HCT116 (cell line): ENCODE measurements at places on chromosomes 7 and 10. TPM values are rescaled to one million over a fixed set of nuclear protein-coding genes. Genes with fewer than 3 reads are reported as not detected.

DNA sequence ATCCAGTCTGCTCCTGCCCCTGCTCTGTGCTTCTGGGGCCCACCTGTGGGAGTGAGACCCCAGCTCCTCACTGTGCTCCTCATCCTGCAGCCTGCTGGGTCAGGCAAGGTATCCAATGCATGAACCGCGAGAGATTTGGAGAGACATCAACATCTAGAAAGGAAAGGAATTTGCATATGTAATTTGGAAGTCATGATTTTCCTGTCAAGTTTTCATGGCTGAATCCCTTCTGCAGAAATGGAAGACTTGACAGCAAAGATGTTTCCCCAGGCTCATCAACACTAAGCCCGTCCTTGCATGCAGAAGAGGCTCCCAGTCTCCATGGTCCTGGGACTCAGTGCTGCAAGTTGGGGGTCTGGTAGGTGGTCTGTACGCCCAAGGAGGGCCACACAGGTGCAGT is 176.9 kb upstream of the GRB10 start:
- no peak overlapping the region for H3K27ac ChIP-seq
- H3K36me3 ChIP-seq, result no peaks in the 10 kb centered on the region
- no peaks in the 10 kb centered on the region for H3K27me3 ChIP-seq
- no peak for DNase-seq

DNA sequence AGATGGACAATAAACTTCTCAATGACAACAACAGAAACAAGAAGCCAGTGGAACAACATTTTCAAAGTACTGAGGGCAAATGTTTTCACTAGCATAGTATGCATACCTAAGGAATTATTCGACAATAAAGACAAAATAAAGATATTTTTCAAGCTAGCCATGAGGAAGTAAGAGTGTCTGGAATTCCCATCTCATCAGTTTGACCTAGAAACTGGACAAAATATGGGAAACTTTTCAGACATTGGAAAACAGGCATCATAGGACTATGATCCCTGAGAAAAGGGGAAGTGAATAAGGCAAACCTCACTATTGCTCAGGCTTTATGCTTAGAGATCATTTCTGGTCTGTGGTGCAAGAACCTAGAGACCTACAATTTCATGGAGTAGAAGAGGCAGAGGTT is 86.3 kb downstream of the OAT start:
- H3K4me1 ChIP-seq, result 0 out of 2 replicates have a peak, but pooled peaks cover 4% of the 10 kb centered on the region
- H3K36me3 ChIP-seq, result no peaks in the 10 kb centered on the region

AKR1E2 gene
- 5.0 TPM for total RNA-seq

HMX2 gene
- total RNA-seq, result not detected

DNA sequence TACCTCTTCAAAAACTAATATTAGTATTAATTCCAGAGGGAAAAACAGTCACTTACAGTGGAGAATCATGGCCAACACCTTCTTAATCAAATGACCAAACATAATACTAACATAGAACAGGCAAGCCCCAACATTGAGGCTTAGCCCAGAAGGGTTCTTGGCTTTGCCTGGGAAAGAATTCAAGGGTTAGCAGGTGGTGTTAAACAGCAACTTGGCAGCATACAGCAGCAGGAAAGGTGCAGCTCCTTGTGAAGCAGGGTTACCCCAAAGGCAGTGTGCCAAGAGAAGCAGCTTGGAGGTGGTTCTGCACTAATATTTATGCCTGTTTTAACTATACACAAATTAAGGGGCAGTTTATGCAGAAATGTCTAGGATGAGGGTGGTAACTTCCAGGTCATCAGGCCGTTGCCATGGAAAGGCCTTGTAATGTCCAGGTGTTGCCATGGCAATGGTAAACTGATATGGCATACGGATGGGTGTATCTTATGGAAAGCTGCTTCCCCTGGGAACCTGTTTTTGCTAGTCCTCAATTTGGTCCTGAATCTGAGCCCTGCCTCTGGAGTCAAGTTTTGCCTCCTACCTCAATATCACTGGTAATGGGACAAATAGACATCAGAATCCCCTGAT is 27.2 kb upstream of the BEND7 start:
- H3K36me3 ChIP-seq, result no peaks in the 10 kb centered on the region
- no peak overlapping the region for H3K4me3 ChIP-seq
- H3K4me1 ChIP-seq, result no peaks in the 10 kb centered on the region

DNA sequence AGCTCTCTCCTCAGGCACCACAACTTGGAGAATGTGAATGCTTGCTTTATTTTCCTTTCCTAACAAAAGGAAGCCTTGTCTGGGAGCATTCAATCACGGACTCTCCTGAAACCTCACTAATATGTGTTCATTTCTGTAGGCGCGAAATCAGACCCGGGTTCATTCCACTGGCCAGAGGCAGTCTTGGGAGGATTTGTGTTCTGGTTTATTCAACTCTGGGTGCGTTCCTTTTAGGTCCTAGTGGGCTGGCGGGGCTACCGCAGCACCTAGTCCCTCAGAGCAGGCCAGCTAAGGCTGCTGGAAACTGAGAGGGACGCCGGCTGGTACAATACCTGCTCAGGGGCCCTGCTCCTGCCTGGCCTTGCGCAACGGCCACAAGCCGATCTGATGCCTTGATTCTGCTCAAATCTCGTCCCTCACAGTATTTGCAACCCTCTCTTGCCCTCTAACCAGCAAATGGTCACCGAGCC is 7.5 kb downstream of the HOXA4 start:
- no peak overlapping the region for H3K4me3 ChIP-seq
- peaks cover 36% of the 10 kb centered on the region; the same call in 1 of the 2 replicates for H3K27me3 ChIP-seq
- H3K36me3 ChIP-seq, result no peaks in the 10 kb centered on the region
- no peak overlapping the region for H3K27ac ChIP-seq
- no peak for DNase-seq

CYP2E1 gene
- total RNA-seq, result 1.5 TPM

EN2 gene
- 0.32 TPM for total RNA-seq

- H3K36me3 ChIP-seq, result no peaks in the 10 kb centered on the region
- no peak overlapping the region for H3K4me3 ChIP-seq
These were observed 66.6 kb upstream of the ZNF479 start for GRCh38 chr7:57198801-57199200.

AEBP1 gene
- total RNA-seq, result 0.49 TPM

DNA sequence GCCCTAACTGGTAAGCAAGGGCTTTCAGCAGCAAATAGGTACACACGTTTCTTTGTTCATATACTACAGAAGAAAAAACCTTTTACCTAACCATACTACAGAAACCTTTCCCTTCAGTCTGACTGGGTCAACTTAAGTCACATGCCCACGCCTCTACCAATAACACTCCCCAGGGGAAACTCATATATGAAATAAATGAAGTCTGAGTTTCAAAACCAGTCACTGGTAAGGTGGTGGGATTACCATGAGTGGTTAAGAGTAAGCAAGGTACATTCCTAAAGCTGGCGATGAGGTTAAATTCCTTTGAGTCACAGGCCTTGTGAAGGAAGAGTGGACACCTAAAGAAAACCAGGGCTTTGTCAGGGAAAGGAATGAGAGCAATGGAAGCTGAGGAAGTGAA is 21.4 kb upstream of the KIF20B start:
- no peaks in the 10 kb centered on the region for H3K36me3 ChIP-seq
- DNase-seq, result no peak
- no peaks in the 10 kb centered on the region for H3K4me1 ChIP-seq
- no peaks in the 10 kb centered on the region for H3K27me3 ChIP-seq

VAX1 gene
- not detected for total RNA-seq

- no peak overlapping the region for H3K4me3 ChIP-seq
- H3K4me1 ChIP-seq, result no peaks in the 10 kb centered on the region
- H3K27ac ChIP-seq, result no peak overlapping the region
- H3K36me3 ChIP-seq, result no peaks in the 10 kb centered on the region
- peaks cover 18% of the 10 kb centered on the region for H3K27me3 ChIP-seq
These were observed 7.4 kb upstream of the TRPV6 start for GRCh38 chr7:142892951-142893350.

DNA sequence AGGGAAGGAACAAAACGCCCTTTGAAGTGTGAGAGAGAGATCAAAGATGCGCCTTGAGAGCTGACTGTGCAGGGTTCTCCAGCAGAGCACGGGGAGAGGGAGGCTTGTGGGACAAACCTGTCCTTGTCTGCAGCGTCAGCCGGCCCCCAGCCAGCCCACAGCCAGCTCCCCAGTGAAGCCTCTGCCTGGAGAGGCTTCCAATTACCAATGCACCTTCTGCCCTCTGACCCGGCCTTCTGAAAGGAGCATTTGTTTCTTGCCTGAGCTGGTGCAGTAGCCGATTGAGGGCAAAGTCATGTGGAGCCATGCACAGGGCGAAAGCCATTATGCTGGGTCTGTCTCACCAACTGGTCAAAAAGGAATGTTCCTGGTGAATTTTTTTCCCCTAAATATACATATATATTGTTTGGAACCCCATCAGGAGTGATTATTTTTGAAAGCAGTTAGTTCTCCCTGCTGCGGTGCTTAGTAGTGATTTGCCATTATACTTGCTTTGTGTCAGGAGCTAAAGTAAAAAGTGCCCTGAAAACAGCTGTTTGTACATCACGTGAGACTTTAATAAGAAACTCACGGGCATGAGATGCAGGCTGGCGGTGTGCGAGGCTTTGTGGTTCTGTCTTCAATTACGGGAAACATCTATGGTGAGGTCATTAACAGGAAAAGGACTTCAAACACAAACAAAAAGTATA is 268.6 kb downstream of the KLF6 start:
- DNase-seq, result no peak
- H3K27ac ChIP-seq, result no peak overlapping the region
- no peaks in the 10 kb centered on the region for H3K27me3 ChIP-seq

NOM1 gene
- 35.4 TPM for total RNA-seq

DNA sequence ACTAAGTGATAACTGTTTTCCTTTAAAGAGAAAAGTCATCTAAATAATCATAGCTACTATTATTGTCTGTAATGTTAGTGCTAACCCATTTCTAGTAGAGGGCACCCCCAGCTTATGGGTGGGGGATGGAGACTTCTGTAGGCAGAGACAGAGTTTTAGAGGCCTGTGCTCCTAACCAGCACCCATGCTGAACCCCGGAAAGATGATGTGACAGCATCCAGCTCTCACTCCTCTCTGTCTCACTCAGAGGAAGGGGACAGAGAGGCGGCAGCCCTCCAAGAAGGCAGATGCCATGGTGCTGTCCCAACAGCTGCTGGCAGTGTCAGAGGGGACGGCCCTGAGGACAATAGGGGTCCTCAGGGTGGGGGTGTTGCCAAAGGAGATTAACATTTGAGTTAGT is 74.4 kb upstream of the PRLHR start:
- H3K36me3 ChIP-seq, result no peaks in the 10 kb centered on the region
- H3K4me3 ChIP-seq, result no peak overlapping the region
- H3K4me1 ChIP-seq, result no peaks in the 10 kb centered on the region
- no peaks in the 10 kb centered on the region for H3K27me3 ChIP-seq
- H3K27ac ChIP-seq, result no peak overlapping the region
